ENCODE measurements at places on chromosomes 4 and X. TPM values are rescaled to one million over a fixed set of nuclear protein-coding genes. Genes with fewer than 3 reads are reported as not detected.
A peak's percentile ranks its signal among the peaks of the same experiment; 100 is the strongest.

The RBM46 gene
- total RNA-seq: not detected

The AFAP1 gene
- total RNA-seq: 29.5 TPM

The IL2RG gene
- 5.6 TPM for total RNA-seq

The CTAG1B gene
- total RNA-seq: not detected

The ATP1B4 gene
- not detected for total RNA-seq

The UGT8 gene
- total RNA-seq: 2.2 TPM

The COL4A5 gene
- 94.6 TPM for total RNA-seq

The IQSEC2 gene
- 31.7 TPM for total RNA-seq

The GLUD2 gene
- 2.5 TPM for total RNA-seq

GRCh38 chrX:26649534-26649933 is 433.6 kb downstream of the MAGEB5 start:
- no peak for DNase-seq

GRCh38 chr4:38673130-38673978 is 9.4 kb downstream of the KLF3 start:
- peak; percentile 75 for DNase-seq

DNA sequence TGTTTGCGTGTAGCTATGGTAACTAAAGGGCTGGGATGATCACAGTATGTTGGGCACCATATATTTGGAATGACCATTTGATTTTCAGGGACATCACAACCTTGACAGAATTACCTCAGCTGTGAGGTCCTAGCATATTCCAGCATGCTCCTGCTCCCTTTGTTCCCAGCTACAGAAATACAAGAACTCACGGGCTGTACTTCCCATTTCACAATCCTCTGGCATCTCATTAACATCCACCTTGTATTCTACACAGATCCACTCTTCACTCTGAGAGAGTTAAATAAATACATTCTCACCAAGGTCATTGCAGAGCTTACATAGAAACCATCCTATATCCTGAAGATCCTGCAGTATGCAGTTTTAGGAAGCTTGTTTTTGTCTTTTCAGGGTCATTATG is 169.7 kb downstream of the FRMPD4 start:
- DNase-seq: no peak

GRCh38 chrX:65551086-65551485 is 16.5 kb upstream of the LAS1L start:
- no peak for DNase-seq

DNA sequence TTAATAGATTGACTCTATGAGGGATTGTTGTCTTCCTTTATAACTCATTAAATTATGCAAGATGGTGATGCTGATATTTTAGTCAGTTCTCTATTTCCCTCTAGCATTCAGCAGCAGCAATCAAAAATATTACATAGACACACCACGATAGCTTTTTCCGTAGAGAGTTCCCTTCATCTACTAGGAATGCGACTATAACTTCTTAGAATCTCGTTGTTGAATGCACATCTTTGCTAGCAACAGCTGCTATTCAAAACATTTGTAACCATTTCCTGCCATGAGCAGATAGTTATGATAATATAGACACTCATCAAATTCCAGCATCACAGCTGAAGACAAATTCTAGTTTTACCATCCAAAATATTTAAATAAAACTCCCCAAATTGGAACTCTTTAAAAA is 147.4 kb upstream of the FGF13 start:
- DNase-seq: no peak

DNA sequence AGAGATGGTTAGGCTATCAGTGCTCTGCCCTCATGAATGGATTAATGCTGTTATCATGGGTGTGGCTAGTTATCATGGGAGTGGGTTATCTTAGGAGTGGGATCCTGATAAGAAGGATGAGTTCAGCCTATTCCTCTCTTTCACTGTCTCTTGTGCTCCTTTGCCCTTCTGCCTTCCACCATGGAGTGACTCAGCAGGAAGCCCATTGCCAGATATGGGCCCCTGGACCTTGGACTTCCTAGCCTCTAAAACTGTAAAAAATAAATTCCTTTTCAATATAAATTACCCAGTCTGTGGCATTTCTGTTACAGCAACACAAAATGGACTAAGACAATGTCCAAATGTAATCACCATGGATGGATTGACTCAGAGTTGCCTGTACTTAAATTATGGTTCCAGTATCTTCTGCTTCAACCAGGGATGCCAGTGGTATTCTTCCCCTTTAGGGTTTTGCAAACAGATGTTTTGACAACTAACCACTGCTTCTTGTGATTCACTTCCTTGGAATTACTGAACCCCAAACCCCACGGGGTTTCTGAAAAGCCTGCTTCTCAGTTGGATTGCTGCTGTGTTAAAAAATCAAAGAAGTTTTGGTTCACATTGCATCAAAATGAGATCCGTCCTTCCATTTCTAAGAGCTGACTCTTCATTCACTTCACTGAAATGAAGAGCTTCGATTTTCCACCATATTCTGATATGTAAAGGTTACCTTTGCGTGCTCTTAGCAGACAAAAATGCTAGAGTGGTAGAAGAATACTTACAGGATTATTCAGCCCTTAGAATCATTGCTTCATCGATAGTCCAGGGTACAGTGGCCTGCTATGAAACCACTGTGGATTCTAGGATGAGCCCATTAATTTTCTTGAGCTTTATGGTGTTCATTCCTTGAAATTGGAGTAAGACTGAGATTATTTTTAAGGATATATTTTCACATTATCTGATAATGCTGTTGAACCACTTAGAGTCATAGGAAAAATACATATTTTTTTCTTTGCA is 107.7 kb downstream of the FRMPD4 start:
- DNase-seq: no peak

DNA sequence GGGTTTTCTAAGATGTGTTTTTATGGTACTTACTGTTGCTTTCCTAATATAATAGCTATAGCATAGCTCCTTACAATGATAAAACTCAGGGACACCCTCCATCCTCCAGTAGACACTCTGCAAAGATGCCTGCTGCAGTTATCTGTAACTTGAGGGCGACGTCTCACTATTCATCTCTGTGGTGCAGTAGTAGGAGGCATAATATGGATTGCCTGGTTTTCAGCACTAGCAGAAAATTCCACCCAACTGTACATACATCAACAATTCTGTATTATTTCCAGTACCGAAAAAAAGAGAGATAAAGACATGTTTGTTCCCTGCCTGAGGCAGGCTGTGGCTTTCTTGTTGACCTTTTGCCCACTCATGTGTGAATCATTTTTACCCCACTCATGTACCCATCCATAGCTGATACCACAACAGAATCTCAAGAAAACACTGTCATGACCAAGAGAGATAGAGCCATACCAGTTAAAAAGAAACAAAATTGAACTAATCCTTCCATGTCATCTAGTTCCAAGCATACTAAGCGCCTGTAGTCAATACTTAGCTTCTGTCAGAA is 220.1 kb downstream of the RAB28 start:
- no peak for DNase-seq

DNA sequence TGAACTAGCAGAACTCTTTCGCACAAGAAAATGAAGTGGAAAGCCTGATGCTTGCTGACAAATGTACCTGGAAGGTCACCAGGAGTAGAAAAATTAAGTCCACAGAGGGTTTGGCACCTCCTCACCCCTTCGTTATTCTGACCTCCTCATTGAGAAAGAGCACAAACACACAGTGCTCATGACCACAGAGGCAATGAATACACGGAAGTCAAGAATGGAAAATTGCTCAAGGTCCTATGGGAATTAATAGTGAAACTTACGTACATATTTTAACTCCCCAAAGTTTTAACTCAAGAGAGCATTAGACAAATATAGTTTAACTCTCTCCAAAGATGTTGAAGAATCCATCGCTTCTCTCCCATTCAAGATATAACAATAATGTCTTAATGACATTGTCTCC is 83.6 kb upstream of the CAMK2D start:
- no peak for DNase-seq

DNA sequence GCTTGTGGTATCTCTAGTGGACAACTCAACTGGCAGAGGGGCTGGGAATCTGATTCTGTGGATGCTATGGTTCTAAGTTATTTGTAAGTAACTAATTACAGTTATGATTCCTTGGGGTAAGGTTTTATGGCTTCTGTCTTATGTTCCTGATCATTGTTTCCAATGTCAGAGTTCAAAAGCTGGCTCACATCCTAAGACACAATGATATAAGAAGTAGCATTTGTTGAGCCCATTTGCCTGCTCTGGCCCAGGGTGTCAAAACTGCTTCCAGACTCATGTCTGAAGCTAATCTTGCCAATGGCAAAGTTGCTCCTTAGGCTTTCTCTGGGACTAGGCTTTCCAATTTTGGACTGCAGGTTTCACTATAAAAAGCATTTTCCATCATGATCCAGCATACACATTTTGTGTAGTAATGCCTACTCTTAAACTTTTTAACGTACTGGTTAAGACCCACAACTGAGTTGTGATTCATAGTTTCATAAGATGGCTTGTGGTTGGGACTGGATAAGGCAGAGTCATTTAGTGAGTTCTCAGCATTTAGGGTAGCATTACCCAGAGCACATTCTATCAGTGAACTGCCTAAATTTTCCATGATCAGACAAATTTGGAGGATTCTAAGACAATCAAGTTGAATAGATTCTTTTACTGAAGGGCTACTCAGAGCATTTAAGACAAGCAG is 50.0 kb downstream of the CCNI start:
- DNase-seq: no peak

DNA sequence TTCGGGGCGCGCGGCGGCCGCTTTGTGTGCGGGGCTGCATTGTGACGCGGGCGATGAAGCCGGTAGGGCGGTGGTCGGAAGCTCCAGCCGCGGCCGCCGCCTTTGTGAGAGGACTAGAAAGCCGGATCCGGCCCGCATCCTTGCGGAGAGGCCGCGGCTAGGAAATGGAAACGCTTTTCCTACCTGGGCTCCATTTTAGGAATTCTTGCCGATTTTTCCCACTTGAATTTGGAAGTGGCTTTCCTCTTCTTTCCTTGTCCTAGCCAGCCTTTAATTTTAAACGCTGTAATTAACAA is 708 bp downstream of the TMSB4X start:
- no peak for DNase-seq

DNA sequence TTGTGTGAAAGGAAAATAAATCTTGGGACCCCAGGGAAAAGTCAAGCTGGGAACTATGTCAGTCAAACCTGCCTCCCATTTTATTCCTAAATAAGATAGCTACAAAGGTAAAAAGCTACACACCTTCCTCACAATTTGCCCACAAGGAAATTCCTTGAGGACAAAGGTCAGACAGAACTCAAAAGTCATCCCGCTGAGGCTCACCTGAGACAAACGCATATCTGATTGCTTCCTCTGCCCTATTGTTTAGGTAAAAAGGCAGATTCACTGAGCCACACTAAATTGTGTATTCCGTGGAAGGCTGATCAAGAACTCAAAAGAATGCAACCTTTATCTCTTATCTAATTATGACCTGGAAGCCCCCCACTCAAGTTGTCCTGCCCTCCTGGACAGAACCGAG is 58.7 kb upstream of the MAML3 start:
- no peak for DNase-seq

DNA sequence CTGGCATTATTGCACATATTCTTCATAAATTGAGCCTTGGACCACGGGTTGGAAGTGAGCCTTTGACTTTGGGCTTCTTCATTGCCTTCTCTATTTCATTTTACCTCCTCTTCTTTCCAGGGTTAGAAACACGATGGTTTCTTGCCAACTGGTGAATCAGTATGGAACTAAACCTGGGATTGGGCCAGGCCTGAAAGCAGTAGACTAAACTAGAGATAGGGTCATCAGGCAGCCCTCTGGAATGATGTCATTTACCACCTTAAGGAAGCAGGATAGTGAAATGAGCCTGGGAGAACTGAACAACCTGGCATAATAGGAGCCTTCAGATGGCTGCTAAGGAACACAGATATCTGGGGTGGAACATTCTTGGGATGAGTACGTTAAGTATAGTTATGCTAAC is 67.5 kb upstream of the ATP8A1 start:
- no peak for DNase-seq

DNA sequence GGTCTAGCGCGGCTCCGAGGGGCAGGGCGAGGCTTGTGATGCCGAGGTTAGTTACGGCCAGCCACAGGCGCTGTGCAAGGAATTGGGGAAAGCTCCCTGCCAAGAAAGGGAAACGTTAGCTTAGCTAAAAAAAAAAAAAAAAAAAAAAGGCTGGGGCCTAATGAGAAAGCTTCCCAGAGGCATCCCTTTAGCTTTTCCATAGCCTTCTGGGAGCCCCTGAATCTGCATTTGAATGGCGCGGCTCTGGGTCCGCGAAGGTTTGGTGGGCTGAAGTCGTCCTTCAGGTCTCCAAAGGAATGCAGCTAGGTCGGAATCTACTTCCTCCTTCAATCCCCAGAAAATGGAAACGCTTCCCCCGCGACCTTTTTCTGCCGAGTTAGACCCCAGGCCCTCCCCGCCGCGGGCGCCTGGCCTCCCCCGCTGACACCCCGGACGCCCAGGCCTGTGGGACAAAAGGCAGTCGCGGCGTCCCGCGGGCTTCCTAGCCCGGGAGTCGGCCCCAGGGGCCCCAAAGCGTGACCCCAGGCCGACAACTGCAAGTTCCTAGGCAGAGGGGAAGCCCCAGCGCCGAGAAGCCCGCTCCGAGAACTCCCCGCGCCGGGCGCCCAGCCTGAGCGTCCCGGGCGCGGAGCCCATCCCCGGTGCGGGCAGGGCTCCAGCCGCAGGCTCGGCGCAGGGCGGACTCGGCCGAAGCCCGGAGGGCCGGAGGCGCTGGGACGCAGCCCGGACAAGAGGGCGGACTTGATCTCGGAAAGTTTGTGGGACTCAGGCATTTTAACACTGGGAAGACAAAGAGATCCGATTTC is 605 bp upstream of the FAT1 start:
- peak; percentile 52 for DNase-seq

DNA sequence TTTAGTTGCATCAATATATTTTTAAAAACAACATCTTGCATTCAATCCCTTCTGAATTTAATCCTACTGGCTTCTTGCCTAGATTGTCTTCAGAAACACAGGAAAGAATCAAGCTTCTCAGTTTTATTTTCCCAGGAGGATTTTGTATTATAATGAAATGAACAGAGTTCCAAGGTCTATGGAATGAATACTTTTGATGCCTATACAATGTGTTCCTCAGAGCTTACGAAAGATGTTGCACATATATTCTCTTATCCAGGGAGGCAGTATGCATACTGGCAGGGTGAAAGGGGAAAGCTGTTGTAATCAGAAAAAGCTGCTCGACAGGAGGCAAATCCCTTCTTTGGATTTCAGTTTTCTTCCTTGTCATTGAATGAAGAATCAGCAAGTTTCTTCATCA is 8.8 kb downstream of the TMPRSS11D start:
- DNase-seq: no peak

- DNase-seq: no peak
These were observed 202.3 kb downstream of the NDST4 start for GRCh38 chr4:114911111-114911510.

- DNase-seq: no peak
These were observed 90.4 kb downstream of the PHOX2B start for GRCh38 chr4:41658163-41658562.

DNA sequence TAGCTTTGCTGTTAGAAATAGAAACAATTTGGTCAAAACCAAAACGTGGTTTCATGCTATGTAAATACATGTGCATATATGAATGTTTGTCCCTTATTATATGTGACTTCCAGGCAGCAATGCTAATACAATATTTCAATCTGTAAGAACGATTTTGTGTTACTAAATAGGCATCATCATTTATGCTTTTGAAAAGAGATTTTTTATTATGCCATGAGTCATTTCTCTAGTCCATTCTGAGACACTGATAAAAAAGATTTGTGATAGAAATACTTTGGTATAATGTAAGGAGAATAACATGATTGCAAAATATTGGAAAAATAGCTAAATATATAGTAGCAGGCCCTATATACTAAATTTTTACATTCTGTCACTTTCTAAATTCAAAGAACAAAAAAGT is 28.9 kb downstream of the SYNPO2 start:
- DNase-seq: no peak

Data from ureter (tissue), 1 donor.